ENCODE measurements at places on chromosomes 4 and X.

- DNase-seq = no peak
Observed at GRCh38 chr4:161519611-161520010, 644.2 kb downstream of the FSTL5 start.

- DNase-seq = no peak
Observed at GRCh38 chr4:86847571-86847970, 1.6 kb downstream of the SLC10A6 start.

DNA sequence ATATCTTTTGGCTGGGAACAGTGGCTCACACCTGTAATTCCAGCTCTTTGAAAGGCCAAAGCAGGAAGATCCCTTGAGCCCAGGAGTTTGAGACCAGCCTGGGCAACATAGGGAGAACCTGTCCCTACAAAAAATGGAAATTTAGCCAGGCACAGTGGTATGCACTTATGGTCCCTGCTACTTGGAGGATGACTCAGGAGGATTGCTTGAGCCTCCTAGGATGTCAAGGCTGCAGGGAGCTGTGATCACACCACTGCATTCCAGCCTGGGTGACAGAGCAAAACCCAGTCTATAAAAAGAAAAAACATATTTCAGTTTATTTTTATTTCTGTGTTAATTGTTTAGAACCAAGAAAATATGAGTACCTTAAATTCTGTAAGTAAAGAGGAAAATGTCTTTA is 123.7 kb downstream of the CBR4 start:
- no peak for DNase-seq

DNA sequence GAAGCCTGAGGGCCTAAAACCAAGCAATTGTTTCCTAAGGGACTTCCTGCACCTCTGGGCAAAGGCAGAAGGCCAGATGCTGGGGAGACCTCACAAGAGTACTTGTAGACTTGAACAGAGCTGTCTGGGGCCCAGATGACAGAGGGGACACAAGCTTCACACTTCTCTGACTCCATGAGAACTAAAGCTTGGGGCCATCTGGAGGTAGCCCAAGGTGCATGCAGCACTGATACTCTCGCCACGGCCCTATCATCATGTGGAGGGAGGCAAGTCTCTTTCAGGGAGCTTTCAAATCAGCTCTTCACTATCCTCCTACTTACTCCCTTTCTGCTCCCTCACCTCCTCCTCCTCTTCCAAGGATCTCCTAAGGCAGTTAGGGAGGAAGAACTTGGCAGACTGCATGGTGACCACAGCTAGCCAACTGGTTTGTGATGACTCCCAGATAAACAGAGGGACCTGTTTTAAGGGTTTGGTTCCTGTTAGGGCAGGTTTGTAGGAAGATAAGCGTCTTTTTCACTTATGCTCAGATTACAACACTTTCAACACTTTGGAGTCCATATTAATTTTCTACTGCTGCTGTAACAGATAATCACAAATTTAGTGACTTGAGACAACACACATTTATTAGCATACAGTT is 23.8 kb downstream of the MSL3 start:
- no peak for DNase-seq

DNA sequence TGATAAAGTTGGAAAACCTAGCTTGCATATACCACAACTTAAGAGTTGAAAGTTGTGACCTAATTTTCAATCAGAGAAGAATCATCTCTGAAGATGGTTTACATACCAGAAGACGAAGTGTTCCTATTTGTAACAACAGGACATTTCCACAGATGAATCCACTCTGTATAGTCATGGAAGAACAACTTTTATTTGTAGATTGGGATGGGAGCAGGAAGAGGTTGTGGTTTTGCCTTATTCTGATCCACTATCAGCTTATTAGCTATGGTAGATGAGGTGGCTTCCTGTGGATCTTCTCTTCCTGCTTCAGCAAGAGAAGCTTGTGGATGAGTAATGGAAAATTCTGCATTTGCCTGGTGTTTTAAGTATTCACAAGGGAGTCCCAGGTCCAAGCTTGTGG is 18.6 kb upstream of the SUPT20HL1 start:
- DNase-seq = no peak

GRCh38 chrX:119382606-119383005 is 16.5 kb upstream of the SLC25A43 start:
- no peak for DNase-seq

- no peak for DNase-seq
Observed at GRCh38 chrX:23118890-23119527, 119.2 kb downstream of the DDX53 start.

DNA sequence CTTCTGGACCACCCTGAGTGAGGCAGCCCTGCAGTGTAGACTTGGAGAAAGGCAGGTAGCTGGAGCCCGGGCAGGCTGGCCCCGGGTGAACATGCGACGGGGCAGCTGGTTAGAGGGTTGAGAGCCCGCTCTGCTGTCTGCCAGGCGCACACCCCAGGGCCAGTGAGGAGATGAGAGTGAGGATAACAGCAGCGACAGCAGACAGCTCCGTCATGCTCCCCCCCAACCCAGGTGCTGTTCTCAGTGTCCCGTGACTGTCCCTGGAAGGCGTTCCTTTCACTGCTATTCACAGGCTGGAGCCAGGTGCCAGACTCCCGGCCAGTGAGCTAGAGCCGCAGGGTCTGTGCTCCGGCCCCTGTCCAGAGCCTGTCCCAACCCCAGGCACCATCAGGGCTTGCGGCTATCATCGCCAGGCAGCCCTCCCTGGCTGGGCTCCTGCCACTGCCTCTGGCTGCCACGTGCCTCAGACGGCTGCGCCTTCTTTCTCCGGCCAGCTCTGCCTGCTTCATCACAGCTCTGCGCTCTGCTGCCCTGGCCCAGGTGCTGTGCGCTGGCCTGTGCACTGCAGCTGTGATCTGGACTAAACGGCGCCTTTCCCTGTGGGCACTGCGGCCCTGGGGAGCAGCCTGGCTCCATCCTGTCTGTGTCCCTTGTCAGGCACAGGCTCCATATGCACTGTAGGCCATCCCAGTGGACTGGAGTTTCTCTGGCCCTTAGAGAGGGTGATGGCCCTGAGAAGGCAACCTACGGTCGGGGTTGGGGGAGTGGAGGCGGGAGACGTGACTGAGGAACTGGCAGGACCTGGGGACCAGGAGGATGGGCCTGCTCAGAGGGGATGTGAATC is 19.8 kb downstream of the NSG1 start:
- DNase-seq = no peak

DNA sequence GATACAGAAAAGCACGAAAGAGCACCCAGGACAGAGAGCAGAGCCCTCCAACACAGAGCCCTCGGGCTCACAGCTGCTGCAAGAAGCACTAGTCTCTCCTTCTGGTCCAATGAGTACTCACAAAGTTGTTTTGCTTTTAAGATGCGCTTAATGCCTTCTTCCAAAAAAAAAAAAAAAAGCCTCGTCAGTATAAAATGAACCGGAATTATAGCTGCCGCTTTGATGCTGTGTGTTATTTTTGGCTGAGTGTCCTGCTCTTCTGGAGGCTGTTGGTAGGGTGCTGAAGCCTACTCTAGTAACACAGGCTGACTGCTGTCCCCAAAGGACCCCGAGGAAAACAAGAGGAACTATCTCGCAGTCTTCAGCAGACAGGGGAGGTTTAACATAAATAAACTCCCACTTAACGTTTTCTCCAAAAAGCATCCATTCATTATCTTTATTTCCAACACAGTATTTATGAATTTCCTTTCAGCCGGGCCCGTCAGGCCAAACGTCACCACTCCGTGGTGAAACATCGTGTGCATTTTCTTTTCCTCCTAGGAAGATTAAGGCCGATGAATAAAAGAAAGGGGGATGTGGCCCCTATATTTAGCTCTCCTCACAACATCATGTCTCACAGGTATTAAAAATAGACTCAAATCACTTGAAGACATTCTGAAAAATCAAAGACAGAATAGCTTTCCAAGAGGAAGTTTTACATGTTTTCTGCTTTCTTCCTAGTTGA is 213.7 kb upstream of the PPARGC1A start:
- no peak for DNase-seq

Measured in activated CD8-positive, alpha-beta memory T cell treated with anti-CD3 and anti-CD28 coated beads for 48 hours (primary cell).